ENCODE measurements at places on chromosomes 1 and 21.

- DNase-seq = no peak
These were observed 346.2 kb upstream of the LRRC7 start for GRCh38 chr1:69221524-69221923.

DNA sequence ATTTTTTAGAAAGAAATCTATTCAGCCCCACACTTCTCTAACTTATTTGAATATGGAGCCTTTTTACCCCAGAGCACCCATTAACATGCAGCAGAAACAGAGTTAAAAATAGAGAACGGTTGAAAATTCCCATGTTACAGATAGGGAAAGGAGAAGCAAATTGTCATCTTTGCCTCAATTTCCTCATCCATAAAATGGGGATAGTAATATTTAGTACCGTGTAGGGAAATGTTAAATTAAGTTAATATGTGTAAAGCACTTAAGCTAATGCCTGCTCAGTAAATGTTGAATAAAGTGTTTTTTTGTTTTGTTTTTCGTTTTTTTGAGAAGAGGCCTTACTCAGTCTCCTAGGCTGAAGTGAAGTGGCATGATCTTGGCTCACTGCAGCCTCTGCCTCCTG lies 50.3 kb downstream of the NAV1 start:
- no peak for DNase-seq

DNA sequence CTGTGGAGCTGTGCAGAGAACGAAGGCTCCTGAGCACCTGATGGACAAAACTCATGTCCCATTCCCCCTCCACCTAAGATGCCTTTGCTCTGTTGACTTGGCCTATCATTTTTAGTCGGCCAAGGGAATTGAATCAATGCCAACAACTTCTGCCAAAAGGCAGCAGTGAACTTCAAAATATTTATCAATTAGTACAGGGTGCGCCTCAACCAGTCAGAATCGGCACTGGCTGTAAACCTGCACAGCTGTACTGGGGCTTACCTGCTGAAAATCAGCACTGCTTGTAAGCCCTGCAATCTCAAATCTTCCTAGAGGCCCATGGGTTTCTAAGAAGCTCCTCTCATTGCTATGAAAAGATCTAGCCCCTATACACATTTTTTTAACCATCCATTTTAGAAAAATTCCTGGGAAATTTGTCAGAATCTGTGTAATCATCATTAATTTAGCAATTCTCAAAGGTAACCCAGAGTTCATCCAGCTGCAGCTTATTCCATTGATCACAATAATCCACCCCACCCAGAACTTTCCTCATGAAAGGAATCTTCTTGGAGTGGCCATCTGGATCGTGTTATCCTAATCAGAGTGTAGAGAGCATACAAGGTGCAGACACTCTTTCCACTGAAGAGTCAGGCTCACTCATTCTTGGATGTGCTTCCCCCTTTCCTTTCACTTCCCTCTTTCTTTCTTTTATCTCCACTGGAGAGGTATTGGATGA lies 40.2 kb downstream of the ADAMTS1 start:
- DNase-seq = no peak

DNA sequence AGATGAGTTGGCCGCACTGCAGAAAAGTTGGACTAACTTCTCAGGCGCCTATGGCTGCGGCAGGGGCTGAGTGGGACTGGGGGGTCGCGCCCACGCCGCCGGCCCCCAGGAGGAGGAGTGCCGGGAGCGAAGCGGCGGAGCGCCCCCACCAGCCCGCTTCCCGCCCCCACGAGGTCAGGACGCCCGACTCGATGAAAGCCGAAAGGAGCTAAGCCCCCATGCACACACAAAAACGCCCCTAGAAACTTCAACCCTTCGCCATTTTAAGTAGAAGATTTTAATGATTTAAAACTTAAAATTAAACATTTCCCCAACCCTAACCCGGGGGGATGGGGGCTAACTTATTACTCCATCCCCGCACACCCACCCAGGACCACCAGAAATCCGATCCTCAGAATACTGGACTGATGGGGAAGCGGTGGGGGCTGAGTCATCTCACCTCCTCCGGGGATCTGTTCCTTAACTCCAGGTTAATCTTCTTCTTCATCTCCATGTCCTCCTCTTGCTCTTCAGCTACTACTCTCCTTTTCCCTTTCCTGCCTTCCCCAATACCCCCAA lies 539 bp downstream of the ANP32E start:
- no peak for DNase-seq

Measured in stimulated activated CD8-positive, alpha-beta memory T cell treated with anti-CD3 and anti-CD28 coated beads, Interleukin-7, amount 100 ng/mL, for 24 hours (primary cell).